ENCODE measurements at places on chromosomes 7 and 10.

- DNase-seq: no peak
These were observed 3.4 kb downstream of the CAV1 start for GRCh38 chr7:116528008-116528789.

DNA sequence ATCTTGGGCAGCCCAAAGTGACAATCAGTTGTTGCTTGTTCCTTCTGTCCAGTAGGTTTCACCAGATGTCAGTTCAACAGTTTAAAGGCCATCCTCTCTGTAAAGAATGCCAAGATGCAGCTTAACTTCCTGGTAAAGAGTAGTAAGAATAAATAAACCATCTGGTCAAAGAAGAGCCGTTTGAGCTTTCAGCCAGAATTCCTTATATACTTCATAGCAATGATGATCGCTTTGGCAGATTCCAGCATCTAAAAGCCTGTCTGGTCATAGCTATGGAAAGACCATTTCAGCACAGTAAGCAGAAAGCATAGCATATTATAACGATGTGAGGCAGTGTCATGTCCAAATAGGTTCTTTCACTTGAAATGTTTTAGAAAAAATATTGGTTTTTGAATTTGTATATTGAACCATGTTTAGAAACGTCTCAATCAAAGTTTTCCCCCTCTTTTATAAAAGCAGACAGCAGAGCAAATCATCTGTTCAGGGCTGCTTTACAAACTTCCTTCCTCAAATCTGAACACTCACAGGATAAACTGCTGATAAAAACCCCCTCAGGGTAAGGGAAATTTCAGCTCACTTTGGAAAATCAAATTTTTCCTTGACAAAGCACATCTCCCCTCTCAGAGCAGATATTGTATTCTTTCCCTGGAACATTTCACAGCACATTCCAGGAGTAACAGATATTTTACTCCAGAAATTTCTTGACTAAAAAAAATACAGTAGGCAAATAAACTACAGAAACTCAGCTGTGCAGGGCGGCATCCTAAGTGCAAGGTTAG is 184.1 kb downstream of the NOC3L start:
- DNase-seq: no peak

- no peak for DNase-seq
These were observed 97.2 kb upstream of the SEMA3A start for GRCh38 chr7:84291756-84292155.

GRCh38 chr10:34908481-34908880 is 93.4 kb upstream of the PARD3 start:
- no peak for DNase-seq

DNA sequence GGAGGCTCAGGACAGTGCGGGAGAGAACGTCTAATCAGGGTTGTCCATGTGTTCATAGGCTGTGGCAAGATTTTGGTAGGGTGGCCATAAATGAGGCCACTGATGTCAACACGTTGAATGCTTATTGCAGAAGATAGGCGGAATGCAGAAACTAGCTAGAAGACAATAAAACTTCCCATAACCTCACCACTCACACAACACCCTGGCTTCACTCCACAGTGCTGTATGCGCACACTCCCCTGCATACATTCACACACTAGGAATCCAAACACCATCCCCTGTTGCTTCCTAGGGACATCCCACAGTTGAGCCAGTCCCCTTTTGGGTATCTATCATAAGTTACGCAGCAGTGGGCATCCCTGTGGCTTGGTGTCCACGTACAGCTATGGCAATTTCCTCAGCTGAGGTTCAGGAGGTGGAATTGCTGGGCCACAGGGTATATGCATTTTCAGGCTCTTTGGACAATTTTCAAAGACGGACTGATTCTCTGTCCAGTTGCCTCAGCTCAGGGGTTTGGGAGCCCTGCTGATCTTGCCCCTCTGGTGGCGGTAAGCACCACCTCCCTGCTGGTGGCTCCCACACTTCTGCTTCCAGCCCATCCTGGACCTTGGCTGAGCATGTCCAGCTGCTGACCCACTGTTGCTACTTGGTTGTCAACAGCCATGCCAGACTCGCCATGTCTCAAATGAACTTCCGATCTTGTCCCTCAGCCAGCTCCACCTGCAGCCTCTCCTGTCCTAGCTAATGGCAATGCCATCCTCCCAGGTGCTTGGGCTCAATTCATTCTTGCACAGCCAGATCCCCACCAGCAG is 36.4 kb downstream of the CDH23 start:
- no peak for DNase-seq

DNA sequence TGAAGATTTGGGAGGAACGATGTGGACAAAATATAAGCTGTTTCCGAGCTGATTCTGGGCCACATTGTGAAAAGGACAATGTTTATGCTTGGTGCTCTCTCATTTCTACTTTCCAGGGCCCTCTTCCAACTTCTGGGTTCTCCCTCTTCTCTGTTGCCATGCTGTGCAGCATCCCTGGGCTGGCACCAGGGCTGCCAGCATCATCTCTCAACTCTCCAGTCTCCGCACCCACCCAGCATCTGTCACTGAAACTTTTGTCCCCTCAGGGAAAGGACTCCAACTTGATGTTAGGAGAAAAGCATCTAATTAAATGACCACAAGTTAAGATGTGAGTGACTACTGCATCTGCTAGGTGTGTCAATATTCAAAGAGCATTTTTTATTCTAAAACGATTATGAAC is 26.7 kb downstream of the CFAP58 start:
- DNase-seq: no peak

GRCh38 chr10:35212856-35213255 is 86.2 kb downstream of the CREM start:
- no peak for DNase-seq

GRCh38 chr10:19778996-19779395 is 37.2 kb upstream of the PLXDC2 start:
- DNase-seq: no peak

DNA sequence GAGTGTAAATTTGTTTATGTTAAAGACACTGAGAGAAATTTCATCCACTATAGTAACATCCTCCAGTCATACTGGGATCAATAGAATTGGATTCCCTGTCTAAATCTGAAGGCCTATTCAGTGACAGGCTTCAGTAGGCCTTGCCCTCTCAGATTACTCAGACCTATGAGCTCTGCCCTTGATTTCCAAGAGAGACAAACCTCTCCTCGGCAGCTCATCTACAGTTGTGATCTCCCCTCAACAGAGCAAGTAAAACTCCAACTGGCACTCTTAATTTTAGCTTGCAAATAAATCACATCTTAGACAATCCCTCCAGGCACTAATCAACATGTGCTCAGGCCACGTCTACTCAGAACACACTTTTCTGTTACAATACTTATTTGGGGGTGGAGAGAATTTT is 1191.4 kb upstream of the PHF14 start:
- no peak for DNase-seq

GRCh38 chr7:147008530-147008929 is 891.9 kb downstream of the CNTNAP2 start:
- no peak for DNase-seq

GRCh38 chr7:103048833-103049232 is 25.8 kb downstream of the FBXL13 start:
- no peak for DNase-seq

- DNase-seq: no peak
These were observed 218.8 kb downstream of the ZWINT start for GRCh38 chr10:56142092-56142728.

DNA sequence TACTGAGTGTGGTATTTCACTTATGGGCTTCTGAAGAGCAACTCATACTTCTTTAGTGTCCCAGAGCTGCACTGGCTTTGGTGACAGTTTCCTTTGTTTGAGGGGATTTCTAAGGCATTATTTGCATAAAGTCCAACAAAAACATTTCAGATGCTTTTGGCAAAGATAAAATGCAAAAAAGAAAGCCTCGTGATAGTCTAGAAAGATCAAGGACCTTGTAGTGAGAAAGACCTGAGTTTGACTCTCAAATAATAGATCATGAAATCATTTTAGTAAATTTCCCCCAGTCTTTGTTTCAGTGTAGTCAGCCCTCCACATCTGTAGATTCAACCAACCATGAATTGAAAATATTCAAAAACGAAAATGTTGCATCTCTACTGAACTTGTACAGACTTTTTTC is 107.4 kb downstream of the EEPD1 start:
- no peak for DNase-seq

DNA sequence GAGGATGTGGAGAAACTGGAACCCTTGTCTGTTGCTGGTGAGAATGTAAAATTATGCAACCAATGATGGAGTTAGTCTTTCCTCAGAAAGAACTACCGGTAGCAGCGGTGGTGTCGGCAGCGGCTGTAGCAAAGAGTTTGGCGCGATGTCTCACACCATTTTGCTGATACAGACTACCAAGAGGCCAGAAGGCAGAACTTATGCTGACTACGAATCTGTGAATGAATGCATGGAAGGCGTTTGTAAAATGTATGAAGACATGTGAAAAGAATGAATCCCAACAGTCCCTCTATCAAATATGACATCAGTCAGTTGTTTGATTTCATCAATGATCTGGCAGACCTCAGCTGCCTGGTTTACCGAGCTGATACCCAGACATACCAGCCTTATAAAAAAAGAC is 10.6 kb downstream of the CLEC2L start:
- no peak for DNase-seq

DNA sequence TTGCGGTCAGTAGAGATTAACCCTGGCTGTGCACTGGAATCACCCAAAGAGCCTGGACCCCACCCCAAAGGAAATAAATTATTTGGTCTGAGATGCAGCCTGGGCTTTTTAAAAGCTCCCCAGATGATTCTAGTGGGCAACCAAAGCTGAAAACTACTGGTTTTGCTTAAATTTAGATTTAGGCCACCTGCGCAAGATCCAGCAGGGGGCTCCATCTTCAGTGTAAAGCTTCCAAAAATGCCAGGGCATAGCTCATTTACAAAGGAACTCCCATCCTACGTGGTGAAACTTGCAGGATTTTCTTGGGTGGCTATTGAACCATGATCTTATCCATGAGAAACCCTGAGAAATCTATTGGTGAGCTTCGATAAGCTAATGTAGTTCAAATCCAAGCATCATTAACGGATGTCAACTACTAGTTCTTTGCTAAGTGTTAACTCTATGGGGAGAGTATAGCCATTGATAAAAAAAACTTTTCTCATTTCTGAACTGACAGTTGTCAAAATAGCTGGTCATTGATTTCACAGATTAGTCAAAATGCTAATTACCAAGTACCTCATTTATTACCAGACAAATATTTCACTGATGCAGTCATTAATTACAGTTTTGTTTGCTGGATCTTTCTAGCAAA is 315.3 kb downstream of the LHFPL3 start:
- DNase-seq: no peak

DNA sequence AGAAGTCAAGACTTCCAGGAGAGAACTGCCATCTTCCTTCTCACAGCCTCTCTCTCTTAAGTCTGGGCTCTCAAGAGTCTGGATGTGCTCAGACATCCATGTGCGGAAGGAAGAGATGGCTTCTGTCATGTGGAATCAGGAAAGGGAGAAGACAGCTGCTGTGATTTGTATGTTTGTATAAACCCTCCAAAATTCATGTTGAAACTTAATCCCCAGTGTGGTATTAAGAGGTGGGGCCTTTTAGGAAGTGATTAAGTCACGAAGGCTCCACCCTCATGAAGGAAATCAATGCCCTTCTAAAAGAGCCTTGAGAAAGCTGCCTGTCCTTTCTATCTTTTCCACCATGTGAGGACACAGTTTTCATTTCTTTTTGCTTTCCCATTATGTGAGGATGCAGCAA is 73.9 kb upstream of the PTN start:
- no peak for DNase-seq

DNA sequence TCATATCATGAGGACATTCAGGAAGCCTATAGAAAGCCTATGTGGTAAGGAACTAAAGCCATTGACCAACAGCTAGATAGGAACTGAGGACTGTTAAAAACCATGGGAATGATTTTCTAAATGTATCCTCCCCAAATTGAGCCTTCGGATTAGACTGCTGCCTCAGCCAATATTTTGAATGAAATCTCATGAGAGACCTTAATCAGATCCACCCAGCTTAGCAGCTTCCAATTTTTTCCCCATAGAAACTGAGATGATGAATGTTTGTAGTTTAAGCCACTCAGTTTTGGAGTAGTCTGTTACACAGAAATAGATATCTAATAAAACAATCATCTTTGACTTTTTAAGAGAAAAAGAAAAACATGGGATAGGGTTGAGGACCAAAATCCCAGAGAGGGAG is 292.0 kb downstream of the HPSE2 start:
- no peak for DNase-seq

DNA sequence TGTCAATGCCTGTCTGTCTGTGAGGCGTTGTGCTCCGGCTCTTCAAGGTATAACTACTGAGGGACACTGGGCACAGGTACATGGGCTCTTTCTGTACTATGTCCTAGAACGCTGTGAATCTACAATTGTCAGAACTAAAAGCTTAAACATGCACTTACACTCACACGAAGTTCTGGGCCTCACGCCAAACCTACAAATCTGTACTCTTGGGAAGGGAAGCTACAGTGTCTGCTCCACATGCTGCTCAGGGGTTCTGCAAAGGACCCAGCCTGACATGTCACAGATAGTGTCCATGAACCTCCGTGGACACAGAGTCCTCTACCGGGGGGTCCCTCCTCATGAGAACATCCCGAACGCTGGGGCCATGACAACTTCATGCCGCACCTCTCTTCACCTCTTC is 268.7 kb downstream of the WDR37 start:
- no peak for DNase-seq

GRCh38 chr10:33330543-33331378 is 3.7 kb downstream of the NRP1 start:
- DNase-seq: peak; percentile 68

DNA sequence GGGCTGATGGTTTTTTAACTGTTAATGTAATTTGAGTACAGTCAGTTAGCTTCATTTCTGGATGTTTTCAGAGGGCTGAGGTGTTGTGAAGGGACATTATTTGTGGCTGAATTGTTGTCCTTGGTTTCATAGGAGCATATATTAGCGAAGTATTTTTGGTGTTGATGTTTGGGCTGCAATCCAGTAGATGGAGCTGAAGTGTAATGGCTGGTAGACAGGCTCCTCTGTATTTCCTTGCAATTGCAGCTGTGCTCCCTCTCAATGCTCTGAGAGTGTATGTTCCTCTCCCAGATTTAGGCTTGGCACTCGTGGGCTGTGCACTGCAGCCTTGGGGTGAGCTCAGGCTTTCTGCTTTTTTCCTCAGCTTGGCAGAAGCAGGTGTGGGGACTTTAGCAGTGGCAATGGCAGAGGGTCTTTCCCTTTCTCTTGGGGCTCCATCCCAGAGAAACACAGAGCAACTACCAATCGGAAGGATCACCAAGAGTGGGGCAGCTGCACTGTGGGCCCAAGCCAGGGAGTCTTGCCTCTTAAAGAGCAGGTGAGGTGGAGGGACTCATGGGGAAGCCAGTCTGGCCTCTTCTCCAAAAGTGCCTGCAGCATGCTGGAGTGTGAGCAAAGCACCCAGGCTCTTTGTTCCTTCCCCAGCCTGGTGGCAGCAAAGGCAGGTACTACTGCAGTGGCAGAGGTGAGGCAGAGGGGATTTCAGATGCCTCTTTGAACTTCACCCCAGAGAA is 544.4 kb downstream of the SH2D4B start:
- DNase-seq: no peak

DNA sequence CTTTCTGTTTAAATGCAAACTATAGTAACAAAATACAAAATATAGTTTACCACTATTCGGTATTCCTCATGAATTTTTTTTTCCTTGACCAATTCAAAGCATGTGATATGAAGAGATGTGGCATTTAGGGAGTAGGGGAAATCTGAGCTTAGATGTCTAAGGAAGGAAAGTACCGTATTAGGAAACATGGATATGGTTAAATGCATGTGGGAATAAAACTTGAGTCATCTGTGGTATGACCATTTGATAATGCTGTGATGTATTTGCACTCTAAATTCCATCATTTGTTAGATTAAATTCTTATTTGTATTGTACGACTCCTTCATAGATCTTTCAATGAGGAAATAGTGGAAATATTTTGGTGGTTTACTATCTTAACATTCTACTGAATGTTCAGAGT is 19.7 kb downstream of the AHR start:
- no peak for DNase-seq

- DNase-seq: no peak
These were observed 40.9 kb downstream of the PDSS1 start for GRCh38 chr10:26738301-26738911.

Data from substantia nigra (tissue), 51 donors.